ENCODE measurements at places on chromosomes 2 and 18.

GRCh38 chr2:241853651-241854341 is 4.9 kb downstream of the PDCD1 start:
- peak; percentile 86 for DNase-seq

GRCh38 chr18:5295231-5295920 is at the start of gene ZBTB14:
TSS of gene ZBTB14 (minus strand) at chr18:5295726. CDS start at chr18:5293246, 2,480 bp downstream.
- peak; percentile 88 for DNase-seq

- DNase-seq: no peak
Measured at GRCh38 chr2:215430528-215431187, 5.2 kb downstream of the FN1 start.

GRCh38 chr2:96247009-96247408 is 18.8 kb downstream of the TMEM127 start:
- no peak for DNase-seq

DNA sequence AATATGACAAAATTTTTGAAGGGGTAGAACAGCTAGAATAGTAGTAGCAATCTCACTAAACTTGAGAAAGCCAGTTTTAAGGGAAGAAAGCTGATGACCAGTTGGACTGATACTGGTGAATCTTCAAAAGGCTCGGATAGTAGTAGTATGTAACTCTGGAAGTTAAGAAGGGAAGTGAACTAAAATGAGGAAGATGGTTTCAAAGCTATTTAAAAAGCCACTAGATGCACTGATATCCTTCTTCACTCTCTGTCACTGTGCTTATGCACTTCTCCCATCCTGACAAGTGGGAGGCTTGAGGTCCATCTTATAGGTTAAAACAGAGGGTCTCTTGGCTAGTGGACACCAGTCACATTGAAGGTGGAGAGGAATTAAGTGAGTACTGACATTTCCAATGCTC is 141.1 kb downstream of the NCOA1 start:
- DNase-seq: no peak

- DNase-seq: peak; percentile 43
Measured at GRCh38 chr2:45337481-45337880, 273.6 kb downstream of the SRBD1 start.

DNA sequence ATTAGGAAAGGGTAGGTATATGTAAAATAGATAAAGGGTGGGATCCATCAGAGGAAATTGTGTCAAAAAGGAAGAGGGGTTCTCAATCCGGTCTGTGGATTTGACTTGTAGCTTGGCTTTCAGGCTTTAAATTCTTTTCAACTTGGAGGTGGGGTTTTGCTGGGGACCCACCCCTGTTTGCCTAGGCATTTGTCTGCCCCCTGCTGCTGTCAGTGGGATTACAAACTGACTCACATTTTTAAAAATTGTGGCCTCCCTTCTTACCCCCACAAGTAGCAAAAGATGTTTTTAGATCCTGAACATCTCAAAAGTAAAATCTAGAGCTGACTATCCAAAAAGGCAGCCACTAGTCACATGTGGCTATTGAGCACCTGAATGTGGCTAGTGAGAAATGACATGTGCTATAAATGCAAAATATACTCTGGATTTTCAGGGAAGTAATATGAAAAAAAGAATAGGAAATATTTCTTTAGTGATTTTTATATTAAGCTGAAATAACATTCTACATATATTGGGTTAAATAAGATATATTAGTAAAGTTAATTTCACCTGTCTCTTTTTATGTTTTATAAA is 178.9 kb downstream of the GFPT1 start:
- DNase-seq: no peak

- no peak for DNase-seq
Measured at GRCh38 chr2:179936654-179937053, 70.4 kb downstream of the CWC22 start.

- DNase-seq: no peak
Measured at GRCh38 chr2:101729521-101730190, 32.1 kb downstream of the MAP4K4 start.

DNA sequence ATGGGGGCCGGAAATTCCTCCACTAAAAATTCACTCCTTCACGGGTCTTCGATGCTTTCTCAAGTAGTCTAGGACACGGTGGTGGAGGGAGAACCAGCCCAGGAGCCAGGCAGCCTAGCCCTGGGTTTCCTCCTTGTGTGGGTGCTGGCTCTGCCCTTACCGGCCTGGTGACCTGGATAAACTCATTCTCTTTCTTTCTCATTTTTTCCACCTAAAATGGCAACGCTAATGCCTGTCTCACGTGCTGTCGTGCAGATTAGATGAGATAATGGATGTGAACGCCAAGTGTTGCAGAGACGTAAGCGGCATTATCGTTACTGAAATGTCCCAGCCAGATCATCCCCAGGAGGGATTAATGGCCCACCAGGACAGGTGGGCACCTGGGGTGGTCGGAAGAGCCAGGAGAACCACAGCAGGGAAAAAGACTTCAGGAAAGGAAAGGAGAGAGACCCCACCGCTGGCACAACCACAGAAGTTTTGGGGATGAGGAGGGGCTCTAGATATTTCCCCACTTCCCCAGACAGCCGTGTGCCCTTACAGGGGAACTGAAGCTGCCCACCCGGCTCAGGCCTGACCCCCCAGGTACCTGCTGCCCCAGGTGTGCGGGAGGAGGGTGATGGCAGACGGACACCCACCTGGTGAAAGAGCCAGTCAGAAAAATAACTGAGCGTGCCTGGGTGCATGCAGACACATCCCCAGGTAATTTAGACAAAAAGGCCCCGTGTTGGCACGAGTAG is 100.8 kb upstream of the ASAP2 start:
- DNase-seq: peak; percentile 65

GRCh38 chr2:79892123-79892522 is 379.3 kb downstream of the CTNNA2 start:
- DNase-seq: no peak

GRCh38 chr2:44679584-44679983 is 261.9 kb upstream of the SIX3 start:
- no peak for DNase-seq

All from lower leg skin (tissue), 4 donors.